ENCODE measurements at places on chromosomes 11 and 22.

- no peak for DNase-seq
Measured at GRCh38 chr11:34206407-34207300, 101.2 kb downstream of the NAT10 start.

GRCh38 chr22:35552196-35552842, 11.7 kb downstream of the RASD2 start:
- no peak for DNase-seq

GRCh38 chr11:10398525-10398924, 56.5 kb upstream of the AMPD3 start:
- no peak for DNase-seq

DNA sequence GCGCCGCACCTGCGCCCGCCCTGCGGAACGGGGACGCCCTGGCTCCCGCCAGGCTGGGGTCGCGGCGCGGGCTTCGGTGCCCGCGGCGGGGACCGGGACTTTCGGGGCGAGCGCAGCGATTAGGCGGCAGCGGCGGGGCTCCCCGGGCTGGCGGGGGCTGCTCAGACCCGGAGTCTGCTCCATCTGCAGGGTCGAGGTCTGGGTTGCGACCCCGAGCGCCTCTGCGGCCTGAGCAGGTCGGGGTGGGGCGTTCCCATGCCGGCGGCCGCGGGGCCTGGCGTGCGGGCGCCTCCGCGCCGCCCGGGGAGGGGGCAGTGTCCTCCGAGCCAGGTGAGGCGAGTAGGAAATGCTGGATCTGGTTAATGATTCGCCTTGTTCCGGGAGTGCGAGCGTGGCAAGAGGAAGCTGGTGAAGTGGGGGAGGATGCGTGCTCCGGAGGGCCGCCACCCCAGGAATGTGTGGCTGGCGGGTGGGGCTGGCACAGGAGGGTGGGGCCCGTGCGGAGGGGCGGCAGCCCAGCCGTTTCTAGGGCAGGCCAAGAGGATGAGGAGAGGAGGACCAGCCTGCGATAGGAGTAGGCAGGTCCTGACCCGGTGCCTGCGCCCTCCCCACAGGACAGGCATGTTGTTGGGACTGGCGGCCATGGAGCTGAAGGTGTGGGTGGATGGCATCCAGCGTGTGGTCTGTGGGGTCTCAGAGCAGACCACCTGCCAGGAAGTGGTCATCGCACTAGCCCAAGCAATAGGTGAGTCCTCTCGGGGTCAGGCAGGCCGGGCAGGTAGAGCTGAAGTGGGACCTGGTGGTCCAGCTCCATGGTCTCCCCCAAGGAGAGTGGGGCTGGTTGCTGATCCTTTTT, 606 bp downstream of the RASSF7 start:
- no peak for DNase-seq

DNA sequence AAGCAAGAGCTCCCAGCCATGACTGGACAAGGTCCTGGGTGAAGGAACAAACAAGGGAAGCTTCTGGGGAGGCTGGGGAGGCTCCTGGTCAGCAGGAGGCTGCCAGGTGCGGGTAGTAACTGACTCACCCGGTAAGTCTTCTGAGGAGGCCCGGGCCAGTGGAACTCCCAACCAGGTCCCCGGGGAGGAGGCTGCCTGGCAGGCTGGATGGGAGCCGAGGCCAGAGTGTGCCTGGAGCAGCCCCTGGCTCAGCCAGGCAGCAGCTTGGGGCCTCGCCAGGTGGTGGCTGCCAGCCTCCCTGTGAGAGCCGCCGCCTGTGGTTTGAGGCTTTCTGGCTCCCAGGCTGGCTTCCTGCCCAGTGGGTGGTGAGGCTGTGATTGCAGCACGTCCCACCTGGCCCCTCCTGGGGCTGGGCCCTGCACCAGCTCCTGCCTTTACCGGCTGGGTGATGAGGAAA, 46.2 kb downstream of the IGF2 start:
- DNase-seq, result no peak

All from NCI-H510A (cell line).